ENCODE measurements at places on chromosomes 16 and 17.
A peak's percentile ranks its signal among the peaks of the same experiment; 100 is the strongest.

GRCh38 chr16:56309008-56309407, 116.3 kb downstream of the AMFR start:
- no peak for DNase-seq

DNA sequence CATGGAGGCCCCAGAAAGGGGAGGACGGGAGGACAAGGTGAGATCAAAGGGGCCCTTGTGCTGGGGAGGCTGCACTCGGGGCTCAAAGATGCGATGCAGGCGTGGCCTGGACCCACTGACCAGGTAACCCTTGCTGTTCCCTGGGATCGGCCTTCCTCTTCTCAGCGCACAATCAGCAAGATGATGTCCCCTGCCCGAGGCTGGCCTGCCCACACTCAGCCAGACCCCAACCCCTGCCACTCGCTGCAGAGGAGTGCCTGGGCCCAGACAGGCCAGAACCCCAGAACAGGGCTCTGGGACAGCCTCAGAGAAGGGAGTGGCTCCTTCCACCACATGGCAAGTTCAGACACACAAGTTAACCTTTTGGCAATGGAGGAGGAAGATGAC, 14.8 kb downstream of the KIFC3 start:
- no peak for DNase-seq

- DNase-seq = no peak
Measured at GRCh38 chr17:14121952-14122351, 52.6 kb downstream of the COX10 start.

GRCh38 chr17:4509401-4509800, 10.7 kb downstream of the SPNS2 start:
- DNase-seq = peak; percentile 22

DNA sequence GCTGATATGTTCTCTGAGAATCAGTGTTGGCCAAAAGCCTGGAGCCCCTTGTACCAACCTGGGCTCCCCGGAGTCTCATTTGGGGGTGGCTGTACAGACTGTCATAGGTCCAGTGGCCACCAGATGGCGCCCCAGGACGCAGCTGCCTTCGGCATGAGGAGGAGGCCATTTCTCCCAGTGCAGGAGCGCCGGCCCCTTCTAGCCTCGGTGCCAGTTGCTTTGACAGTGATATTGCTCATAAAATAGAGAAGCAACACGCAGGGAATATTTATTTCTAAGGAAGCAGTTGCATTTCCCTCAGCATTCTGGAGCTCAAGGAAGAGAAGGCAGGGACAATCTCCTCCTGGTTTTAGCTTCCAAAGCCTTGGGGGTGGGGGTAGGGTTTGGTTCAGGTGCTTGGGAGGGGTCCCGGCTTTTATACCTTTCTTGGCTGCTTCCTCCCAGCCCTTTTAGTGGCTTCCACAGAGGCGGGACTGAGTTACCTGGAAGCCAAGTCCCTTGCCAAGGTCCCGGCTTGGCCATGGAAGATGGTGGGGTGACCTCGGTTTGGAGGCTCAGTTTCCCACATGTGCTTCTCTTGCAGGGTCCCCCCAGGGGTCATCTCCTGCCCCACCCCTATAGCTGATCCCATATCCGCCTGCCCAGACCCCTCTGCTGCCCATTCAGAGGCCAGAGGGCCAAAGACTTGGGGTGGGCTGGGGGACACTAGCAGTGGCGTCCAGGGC, 117.8 kb upstream of the CDC42EP4 start:
- no peak for DNase-seq

GRCh38 chr16:56607109-56607618, 1.2 kb upstream of the MT2A start:
- no peak for DNase-seq

DNA sequence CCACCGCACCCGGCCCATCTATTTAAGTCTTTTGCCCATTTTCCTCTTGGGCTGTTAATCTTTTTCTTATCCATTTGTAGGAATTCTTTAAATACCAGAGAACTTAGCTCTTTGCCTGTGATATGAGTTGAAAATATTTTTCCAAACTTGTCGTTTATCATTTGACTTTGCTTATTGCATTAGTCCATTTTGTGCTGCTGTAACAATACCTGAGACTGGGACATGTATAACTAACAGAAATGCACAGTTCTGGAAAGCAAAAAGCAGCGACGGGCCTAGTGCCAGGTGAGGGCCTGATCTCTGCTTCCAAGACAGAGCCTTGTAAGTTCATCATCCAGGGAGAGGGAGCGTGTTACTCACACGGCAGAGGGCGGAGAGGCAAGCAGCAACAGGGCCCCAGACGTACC, 25.6 kb upstream of the BHLHA9 start:
- no peak for DNase-seq

GRCh38 chr17:74654742-74655141, 31.2 kb upstream of the CD300E start:
- no peak for DNase-seq

- DNase-seq = no peak
Measured at GRCh38 chr17:73924909-73925186, 278.6 kb upstream of the RPL38 start.

- no peak for DNase-seq
Measured at GRCh38 chr16:3823427-3823826, 57.1 kb downstream of the CREBBP start.

DNA sequence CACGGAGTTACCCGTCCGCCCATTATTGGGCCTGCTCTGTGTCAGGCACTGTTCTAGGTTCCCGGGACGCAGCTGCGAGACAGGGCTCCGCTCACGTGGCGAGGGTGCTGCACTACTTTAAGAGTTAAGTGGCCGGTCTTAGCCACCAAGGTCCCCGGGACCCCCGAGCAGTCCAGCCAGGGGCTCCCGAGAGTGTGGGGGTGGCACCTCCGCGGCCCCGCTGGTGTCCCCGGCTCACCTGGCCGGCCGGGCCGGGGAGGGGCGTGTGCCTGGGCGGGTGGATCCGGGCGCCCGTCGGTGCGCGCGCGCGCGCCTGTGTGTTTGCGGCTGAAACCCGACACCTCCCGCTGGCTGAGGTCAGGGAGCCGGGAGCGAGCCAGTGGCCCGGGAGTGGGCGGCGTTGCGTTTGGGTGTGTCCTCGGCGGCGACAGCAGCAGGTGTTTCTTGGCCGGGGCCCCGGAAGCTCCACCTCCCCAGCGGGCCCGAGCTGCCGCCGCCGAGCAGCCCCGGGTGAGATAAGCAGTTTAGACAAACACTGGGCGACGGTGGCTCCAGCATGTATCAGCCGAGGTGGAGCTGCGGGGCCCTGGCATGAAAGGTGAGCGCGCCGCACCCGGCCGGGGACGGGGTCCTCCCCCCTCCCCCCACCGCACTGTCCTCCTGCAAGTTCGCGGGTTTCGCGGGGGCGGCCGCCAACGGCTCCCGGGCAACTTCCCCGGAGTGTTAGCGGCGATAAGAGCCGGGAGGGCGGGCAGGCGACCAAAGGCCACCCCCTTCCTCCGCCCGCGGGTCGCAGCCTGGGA, at the start of gene GSE1:
GSE1 (plus strand) TSS at position 522 of the 803 bp plus-strand sequence; CDS start at position 592, 70 bp downstream.
- no peak for DNase-seq

- DNase-seq = no peak
Measured at GRCh38 chr17:57338257-57338914, 82.1 kb downstream of the MSI2 start.

DNA sequence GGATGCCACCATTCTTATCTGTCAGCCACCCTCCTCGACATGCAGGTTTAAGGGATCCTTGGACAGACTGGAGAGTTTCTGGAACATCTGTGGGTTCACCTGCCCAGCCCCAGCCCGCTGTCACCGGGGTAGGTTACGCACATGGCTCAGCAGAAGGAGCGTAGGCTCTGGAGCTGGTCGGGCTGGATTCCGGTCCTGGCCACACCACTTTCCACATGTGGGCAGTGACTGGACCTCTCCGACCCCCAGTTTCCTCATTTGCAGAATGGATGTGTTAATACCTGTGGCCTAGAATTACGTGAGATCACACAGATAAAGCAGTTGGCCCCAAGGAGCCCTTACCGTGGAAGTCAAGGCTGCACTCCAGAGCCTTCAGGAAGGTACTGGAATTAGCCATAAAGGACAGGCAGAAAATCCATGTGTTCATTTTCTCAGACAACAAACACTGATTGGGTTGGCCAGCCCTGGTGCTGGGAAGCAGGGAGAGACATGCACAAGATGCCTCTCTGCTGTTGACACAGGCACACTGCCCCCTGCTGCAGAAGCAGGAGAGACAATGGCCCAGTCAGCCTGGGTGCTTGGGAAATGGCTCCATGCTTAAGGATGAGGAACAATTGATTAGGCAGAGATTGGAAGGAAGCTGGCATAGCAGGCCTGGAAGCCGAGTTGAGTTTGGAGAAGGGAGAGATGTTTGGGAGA, 58.8 kb downstream of the SF3B3 start:
- no peak for DNase-seq

DNA sequence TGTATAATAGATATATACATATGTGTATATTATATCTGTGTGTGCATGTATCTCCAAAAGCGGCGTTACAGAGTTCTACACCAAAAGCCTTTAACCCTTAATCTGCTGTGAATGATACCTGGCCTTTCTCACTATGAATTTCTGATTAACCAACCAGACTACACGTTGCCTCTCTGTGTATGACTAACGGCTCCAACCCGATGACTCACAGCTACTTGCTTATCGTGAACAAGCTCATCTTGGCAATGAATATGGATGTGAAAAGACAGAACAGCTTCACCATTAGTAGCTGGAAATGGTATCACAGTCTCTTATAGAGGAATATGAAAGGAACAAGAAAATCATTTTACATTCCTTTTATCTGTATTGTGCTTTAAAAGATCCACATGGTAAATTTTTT, 23.8 kb upstream of the ARHGAP44 start:
- DNase-seq = no peak

- DNase-seq = no peak
Measured at GRCh38 chr16:61929776-61930175, 106.5 kb downstream of the CDH8 start.

- DNase-seq = no peak
Measured at GRCh38 chr17:3712811-3713463, 10.8 kb upstream of the HASPIN start.

Data from brain pericyte (primary cell).